Ovary (tissue), 10 donors: ENCODE measurements at places on chromosomes 16 and 17.

DNA sequence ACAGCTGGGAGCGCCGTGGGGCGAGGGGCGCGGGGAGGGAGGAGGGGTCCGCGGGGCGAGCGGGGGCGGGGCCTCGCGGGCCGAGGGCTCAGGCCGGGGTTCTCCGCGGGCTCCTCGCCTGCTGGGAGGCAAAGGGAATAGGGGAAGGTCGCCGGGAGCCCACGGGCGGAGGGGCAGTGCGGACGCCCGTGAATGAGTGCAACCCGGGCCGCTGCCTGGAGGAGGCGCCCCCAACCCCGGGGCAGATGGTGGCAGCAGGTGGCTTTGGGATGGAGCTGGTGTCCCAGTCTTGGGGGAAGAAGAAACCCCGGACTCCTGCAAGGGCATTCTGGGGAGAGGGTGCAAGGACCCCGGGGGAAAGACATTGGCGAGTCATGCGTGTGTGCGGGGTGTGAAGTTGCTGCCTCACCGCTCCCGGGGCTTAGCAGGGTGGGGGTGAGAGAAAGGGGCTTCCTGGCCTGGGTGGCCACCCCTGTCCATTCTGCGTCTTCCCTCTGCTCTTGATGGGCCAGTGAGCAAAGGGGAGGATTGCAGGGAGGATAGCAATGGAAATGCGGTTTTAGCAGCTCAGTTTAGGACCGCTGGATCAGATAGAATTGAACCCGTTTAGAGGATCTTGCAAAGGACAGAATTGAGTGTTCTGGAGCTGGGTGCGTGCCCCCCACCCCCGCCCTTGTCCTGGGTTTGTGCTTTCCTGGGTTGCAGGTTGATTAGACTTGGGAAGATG lies 526 bp downstream of the KIAA0513 start:
- DNase-seq: no peak
- peaks cover 9% of the 10 kb centered on the region for H3K4me1 ChIP-seq
- peak overlapping the region; percentile 84 for H3K4me3 ChIP-seq
- H3K27me3 ChIP-seq: no peaks in the 10 kb centered on the region
- H3K36me3 ChIP-seq: no peaks in the 10 kb centered on the region

GRCh38 chr17:59786536-59787319 lies 79.3 kb downstream of the VMP1 start:
- peak overlapping the region; percentile 76 for H3K27ac ChIP-seq
- peak overlapping the region; percentile 2 for H3K4me3 ChIP-seq
- no peak for DNase-seq
- H3K27me3 ChIP-seq: no peaks in the 10 kb centered on the region
- H3K36me3 ChIP-seq: no peaks in the 10 kb centered on the region
- peaks cover 12% of the 10 kb centered on the region for H3K4me1 ChIP-seq

DNA sequence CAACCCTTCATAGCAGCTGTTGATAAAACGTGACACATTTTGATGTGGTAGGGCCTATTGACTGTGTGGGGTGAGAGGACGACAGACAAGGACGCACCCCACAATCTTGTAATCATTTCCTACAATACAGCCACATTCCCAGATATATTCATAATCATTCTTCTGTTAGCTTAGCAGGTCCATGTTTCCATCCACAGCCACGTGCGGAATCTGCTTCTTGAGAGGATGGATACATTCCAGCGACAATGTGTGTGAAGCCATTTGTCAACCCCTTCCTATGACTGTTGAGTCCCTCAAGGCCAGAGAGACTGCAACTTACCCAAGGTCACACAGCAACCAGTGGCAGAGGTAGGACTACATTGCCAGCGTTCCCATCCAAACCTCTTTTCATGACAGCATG lies 8.7 kb upstream of the COPS3 start:
- H3K36me3 ChIP-seq: no peaks in the 10 kb centered on the region
- no peak for DNase-seq
- H3K27ac ChIP-seq: no peak overlapping the region
- H3K4me3 ChIP-seq: no peak overlapping the region
- no peaks in the 10 kb centered on the region for H3K27me3 ChIP-seq

DNA sequence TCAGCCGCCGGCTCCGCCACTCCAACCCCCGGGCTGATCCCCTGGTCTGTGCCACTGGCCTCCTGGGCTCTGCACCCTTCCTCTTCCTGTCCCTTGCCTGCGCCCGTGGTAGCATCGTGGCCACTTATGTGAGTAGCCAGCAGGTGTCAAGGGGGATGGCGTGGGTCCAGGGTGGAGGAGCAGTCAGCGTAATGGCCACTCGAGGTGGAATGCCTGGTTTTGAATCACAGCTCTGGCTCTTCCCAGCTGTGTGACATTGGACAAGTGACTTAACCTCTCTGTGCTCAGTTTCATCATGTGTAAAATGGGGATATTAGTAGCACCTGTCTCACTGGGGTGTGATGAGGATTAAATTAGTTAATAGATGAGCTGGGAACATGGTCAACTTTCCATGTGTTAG lies 2.4 kb upstream of the LAT start:
- H3K36me3 ChIP-seq: no peaks in the 10 kb centered on the region
- no peak for DNase-seq
- no peaks in the 10 kb centered on the region for H3K4me1 ChIP-seq
- H3K27me3 ChIP-seq: no peaks in the 10 kb centered on the region
- no peak overlapping the region for H3K4me3 ChIP-seq
- no peak overlapping the region for H3K27ac ChIP-seq

DNA sequence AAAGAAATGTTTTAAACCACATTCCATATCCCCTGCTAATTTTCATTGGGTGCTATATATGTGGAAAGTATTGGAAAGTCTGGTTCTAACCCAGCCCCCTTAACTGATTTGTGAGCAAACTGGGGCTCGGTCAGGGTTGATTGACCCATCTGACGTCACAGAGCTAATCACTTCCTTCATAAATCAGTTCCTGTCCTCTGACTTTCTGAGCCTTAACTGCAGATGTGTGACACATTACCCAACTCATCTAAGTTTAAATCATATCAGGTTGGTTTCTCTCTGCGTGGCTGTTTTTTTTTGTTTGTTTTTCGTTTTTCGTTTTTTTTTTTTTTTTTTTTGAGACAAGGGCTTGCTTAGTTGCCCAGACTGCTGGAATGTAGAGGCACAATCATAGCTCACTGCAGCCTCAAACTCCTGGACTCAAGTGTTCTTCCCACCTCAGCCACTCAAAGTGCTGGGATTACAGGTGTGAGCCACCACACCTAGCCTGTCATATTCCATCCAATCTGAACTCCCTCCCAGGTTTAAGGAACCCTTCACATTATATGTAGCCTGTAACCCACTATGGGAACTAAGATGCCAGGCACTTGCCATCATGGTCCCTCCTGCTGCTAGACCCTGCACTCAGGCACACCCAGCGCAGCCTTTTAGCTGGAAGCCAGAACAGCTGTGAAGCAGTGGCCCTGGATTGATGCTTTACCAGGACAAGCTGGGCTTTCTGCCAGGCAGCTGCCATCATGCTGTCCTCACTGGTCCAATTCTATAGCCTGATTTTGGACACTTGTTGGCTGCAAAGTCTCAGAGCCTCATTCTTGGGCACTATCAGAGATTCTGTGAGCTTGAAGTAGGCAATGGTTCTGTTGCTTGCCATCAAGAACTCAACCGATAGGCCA lies 6.9 kb upstream of the BPTF start:
- H3K4me1 ChIP-seq: no peaks in the 10 kb centered on the region
- no peak for DNase-seq
- H3K27ac ChIP-seq: no peak overlapping the region
- H3K4me3 ChIP-seq: no peak overlapping the region
- no peaks in the 10 kb centered on the region for H3K27me3 ChIP-seq

DNA sequence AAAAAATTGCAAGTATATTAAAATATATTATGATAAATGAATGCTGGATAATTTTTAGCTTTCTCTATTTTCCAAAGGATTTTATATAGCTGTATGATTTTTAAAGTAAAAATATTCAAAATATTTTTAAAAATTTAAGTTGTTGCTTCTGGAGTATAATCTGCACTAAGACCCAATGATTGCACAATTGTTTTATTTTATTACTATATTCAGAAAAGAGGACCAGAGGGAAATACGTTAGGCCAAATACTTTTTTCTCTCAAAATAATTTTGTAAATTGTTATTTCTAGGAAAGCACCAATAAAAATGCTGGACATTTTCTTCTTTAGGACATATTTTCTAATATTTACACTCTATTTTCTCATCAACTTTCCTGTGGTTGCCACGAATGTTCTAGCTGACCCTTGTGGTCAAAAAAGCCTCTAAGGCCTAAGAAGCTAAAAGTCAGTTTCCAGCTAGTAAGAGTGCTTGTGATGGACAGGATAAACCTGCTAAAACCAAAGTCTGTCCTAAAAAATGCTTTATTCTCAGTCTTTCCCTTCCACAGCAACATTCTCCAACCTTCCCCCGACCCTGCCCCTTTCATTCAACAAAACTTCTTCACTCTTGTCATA lies 31.2 kb downstream of the MMD start:
- no peaks in the 10 kb centered on the region for H3K36me3 ChIP-seq
- no peak overlapping the region for H3K4me3 ChIP-seq
- no peak overlapping the region for H3K27ac ChIP-seq
- no peaks in the 10 kb centered on the region for H3K4me1 ChIP-seq
- no peaks in the 10 kb centered on the region for H3K27me3 ChIP-seq
